ENCODE measurements at places on chromosomes 1 and 21. TPM values are rescaled to one million over a fixed set of nuclear protein-coding genes. Genes with fewer than 3 reads are reported as not detected.
A peak's percentile ranks its signal among the peaks of the same experiment; 100 is the strongest.

TFF2 gene
- not detected for total RNA-seq

MFAP2 gene
- 2.2 TPM for total RNA-seq

- peaks cover 18% of the 10 kb centered on the region for H3K4me1 ChIP-seq
- no peaks in the 10 kb centered on the region for H3K36me3 ChIP-seq
- H3K27me3 ChIP-seq = no peaks in the 10 kb centered on the region
- H3K4me3 ChIP-seq = no peak overlapping the region
- no peak for DNase-seq
Observed at GRCh38 chr1:56378341-56379070, 200.9 kb downstream of the PLPP3 start.

DNA sequence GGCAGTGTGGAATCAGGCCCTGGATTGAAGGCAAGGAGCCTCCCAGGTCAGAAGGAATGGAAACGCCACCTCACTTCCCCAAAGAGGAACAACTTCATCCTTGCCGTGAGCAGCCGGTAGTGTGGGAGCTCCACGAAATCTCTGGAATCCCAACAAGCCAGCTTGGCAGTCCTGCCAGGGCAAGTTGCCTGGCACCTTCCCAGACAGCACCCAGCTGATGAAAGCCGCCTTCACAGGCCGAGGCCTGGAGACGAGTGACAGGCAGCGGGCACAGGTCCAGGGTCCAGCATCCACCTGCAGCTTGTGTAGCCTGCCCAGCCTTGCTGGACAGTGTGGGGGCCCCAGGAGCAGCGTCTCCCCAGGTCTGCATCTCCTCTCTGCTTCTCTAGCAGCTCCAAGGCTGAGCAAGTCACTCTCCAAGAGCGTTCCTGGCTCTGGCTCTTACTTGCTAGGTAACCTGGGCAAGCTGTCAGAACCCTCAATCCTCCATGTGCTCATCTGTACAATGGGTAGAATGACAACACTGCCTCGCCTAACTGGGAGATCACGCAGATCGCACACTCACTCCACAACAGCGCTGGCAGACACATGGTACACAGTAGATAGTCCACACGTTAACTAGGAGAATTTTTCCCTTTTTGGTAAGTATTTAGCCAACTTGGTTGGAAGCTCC, 43.0 kb downstream of the ACOT7 start:
- H3K36me3 ChIP-seq = no peaks in the 10 kb centered on the region
- H3K4me3 ChIP-seq = no peak overlapping the region
- peak; percentile 82 for DNase-seq
- H3K27ac ChIP-seq = no peak overlapping the region
- H3K27me3 ChIP-seq = no peaks in the 10 kb centered on the region
